T-cell (primary cell): ENCODE measurements at places on chromosomes 5 and 9. TPM values are rescaled to one million over a fixed set of nuclear protein-coding genes. Genes with fewer than 3 reads are reported as not detected.

DNA sequence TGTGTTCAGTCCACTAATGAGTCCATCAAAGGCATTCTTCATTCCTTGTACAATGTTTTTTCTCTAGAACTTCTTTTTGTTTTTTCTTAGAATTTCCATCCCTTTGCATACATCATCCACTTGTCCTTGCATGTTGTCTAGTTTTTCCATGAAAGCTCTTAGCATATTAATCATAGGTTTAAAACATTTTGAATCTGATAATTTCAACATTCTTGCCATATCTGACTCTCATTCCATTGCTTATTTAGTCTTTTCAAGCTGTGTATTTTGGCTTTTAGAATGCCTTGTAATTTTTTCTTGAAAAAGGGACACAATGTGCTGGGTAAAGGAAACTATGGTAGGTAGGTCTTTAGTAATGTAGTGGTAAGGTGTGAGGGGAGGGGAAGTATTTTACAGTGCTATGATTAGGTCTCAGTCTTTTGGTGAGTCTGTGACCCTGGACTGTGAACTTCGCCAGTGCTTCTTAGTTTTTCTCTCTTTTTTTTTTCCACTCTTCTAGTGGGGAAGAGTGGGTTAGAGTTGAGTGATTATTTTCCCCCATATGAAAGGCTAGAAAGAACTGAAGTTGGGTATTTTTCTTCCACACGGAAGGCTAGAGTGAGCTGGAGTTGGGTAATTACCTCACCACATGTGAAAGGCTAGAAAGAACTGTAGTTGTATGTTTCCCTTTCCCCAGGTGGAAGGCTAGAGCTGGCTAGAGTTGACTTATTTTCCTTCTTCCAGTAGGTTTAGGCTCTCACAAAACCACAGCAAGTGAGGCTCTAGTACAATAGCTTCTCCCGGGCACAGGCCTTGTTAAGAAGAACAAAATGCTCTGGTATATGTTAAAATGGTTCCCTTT, 172.1 kb downstream of the SNX18 start:
- no peak overlapping the region for H3K27ac ChIP-seq
- no peaks in the 10 kb centered on the region for H3K4me1 ChIP-seq
- peaks cover 2% of the 10 kb centered on the region for H3K36me3 ChIP-seq
- no peaks in the 10 kb centered on the region for H3K27me3 ChIP-seq
- no peak for DNase-seq
- H3K4me3 ChIP-seq, result no peak overlapping the region

- H3K36me3 ChIP-seq, result no peaks in the 10 kb centered on the region
- H3K4me3 ChIP-seq, result no peak overlapping the region
- no peak overlapping the region for H3K27ac ChIP-seq
- no peaks in the 10 kb centered on the region for H3K4me1 ChIP-seq
- no peaks in the 10 kb centered on the region for H3K27me3 ChIP-seq
Measured at GRCh38 chr5:113606298-113607134, 93.0 kb downstream of the YTHDC2 start.

DNA sequence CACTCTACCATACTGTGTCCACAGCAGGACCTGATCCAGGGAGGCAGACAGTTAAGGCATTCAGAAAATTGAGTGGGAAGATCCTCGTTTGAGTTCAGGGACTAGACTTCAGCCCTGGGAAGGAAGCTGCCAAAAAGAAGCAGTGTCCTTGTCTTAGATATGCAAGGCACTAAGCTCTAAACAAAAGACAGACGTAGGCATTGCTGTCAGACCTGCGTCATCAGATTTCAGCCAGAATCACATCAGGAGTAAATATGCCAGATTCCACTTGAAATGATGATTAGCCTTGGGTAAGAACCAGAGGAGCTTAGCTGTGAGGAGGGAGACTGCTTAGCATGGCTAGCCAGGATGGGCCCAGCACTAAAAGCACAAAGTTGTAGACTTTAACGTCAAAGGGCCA, 56.7 kb downstream of the MAMDC2 start:
- H3K27ac ChIP-seq, result no peak overlapping the region
- DNase-seq, result no peak
- H3K36me3 ChIP-seq, result no peaks in the 10 kb centered on the region
- H3K4me3 ChIP-seq, result no peak overlapping the region
- H3K27me3 ChIP-seq, result no peaks in the 10 kb centered on the region

Gene RASGRF2
- 27.0 TPM for total RNA-seq

DNA sequence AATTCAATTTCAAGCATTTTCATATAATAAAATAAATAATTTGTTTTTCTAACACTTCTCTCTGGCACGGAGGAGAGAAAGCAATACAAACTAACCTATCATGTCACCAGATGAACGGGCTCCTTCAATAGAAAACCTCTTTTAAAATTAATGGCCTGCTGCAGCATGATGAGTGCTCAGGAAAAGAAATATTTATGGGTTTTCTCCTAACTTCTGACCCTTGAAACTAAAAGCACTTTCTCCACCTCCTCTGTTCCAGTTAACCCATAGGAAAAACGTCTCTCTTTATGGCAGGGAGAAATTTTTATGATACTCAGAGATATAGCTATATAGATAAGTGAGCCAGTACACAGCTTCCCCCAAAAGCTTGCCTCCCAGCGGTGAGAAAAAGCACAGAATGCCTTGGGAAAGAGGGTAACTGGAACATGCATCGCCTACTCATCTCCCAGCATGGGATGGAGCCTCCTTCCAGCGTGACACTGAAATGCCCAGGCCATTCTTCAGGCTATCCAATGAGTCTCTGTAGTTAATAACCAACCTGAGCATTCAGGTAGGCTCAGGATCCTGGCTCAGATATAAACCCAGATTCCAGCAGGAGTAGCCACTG, 963.0 kb upstream of the DMAC1 start:
- no peak for DNase-seq
- H3K27ac ChIP-seq, result no peak overlapping the region
- no peaks in the 10 kb centered on the region for H3K36me3 ChIP-seq
- no peaks in the 10 kb centered on the region for H3K4me1 ChIP-seq
- no peak overlapping the region for H3K4me3 ChIP-seq

Gene PCDHA1
- not detected for total RNA-seq

DNA sequence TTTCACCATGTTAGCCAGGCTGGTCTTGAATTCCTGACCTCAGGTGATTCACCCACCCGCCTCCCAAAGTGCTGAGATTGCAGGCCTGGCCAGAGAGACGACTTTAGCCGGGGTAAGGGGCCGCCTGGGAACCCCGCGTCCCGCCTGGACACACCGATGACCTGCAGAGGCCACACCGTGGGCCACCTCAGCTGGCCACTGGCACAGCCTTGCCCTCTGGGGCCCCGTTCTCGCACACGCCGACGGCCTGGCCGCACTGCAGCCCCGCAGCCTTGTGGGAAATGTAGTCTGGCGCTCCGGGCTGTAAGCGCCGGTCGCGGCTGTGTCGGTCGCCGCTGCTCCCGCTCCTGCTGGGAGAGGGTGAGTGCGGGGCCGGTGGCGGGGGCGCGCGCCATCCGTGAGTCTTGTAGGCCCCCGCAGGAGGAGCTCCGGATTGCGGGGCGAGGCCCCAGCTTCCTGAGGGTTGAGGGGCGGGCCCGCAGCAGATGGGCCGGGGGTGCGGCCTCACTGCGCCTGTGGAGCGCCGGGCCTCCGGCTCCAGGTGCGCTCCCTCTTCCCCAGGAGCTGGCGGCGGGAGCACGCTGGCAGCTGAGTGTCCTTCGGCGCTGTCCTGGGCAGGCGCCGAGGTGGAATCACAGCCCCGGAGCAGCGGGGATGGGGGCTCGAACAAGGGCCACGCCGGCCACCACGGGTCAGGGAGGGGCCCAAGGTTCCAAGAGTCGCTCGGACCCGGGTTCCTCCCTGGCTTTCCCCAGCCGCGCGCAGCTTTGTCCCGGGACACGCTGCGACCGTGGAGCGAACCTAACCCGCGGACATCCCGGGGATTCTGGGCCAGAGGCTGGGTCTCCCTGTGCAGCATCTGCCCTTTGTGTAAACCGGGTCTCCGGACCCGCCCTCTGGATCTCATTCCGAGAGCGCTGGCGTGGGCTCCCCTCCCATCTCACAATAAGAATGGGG, at the start of gene ZFP2:
Gene ZFP2 (plus strand): TSS at position 299 of the 957 bp plus-strand sequence. CDS start 35,401 bp downstream, outside the sequence.
- DNase-seq, result peak; percentile 0
- peaks cover 9% of the 10 kb centered on the region for H3K4me1 ChIP-seq
- peak within 1 kb of the TSS; percentile 77 for H3K4me3 ChIP-seq
- no peaks in the 10 kb centered on the region for H3K27me3 ChIP-seq
- no peak within 1 kb of the TSS for H3K27ac ChIP-seq

DNA sequence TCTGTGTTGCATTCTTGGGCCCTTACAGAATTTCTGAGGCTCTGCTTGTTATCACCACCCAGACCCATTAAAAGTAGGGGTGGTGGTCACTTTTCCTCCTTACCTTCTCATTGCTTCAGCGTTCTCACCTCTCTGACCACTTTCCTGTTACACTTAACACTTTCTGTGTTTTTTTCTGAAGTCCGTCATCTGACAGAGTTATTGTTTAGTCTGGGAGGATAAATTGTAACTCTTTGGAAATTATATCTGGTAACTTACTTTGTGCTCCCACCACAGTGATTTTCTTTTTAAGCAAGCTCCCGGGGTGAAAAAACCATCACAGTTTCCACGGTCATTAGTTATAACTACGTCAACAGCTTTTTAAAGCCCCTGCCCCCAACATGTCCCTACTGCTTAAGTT, 211.2 kb upstream of the OTULINL start:
- no peaks in the 10 kb centered on the region for H3K27me3 ChIP-seq
- H3K4me1 ChIP-seq, result peaks cover 15% of the 10 kb centered on the region
- H3K36me3 ChIP-seq, result no peaks in the 10 kb centered on the region
- no peak for DNase-seq

GRCh38 chr5:17216974-17217492, 398 bp upstream of the BASP1 start:
- peaks cover 24% of the 10 kb centered on the region for H3K4me1 ChIP-seq
- no peak for DNase-seq
- H3K27me3 ChIP-seq, result no peaks in the 10 kb centered on the region
- H3K4me3 ChIP-seq, result peak overlapping the region; percentile 56
- H3K36me3 ChIP-seq, result no peaks in the 10 kb centered on the region

Gene SNCAIP
- total RNA-seq, result not detected

DNA sequence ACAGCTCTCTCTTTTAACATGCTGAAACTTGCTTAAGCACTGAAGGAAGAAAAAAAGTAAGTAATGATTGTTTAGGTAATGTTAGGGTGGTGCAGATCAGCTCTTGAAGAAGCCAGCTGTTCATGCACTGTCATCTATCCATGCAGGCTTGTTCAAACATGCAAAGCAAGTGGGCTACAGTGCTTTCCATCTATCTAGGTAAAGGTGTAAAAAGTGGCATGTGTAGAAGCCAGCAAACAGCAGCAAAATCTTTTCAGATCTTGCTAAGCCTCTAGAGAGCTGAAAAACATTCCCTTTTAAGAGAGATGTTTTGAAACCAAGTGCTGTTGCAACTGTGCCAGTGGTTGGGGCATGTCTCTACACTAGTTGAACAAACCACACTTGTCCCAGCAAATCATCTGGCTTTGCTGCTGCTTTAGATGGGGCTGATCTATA, 214.4 kb downstream of the EFNA5 start:
- H3K27me3 ChIP-seq, result no peaks in the 10 kb centered on the region
- no peaks in the 10 kb centered on the region for H3K36me3 ChIP-seq
- no peak for DNase-seq
- H3K4me1 ChIP-seq, result no peaks in the 10 kb centered on the region
- H3K4me3 ChIP-seq, result no peak overlapping the region
- no peak overlapping the region for H3K27ac ChIP-seq

Gene CDKN2B
- 2.4 TPM for total RNA-seq

Gene ANXA2R
- total RNA-seq, result 50.3 TPM
